Osteocyte (in vitro differentiated cells): ENCODE measurements at places on chromosomes 4 and X. TPM values are rescaled to one million over a fixed set of nuclear protein-coding genes. Genes with fewer than 3 reads are reported as not detected.

Gene BMX
- not detected in 2 replicates for total RNA-seq

Gene PRRG3
- not detected in 2 replicates for total RNA-seq

Gene SYTL5
- 2.5 and 2.7 TPM in 2 replicates for total RNA-seq

Gene ALB
- not detected in 2 replicates for total RNA-seq

Gene SLC34A2
- total RNA-seq, result not detected in 2 replicates

Gene GPRASP1
- 3.3 and 3.5 TPM in 2 replicates for total RNA-seq

Gene SYNPO2
- total RNA-seq, result 3.2 and 4.1 TPM in 2 replicates

Gene SLC6A14
- not detected in 2 replicates for total RNA-seq

Gene HS3ST1
- total RNA-seq, result 0.27 TPM in 1 of 2 replicates, not detected in the other

Gene DNAAF6
- total RNA-seq, result not detected in 2 replicates

Gene FRG2
- total RNA-seq, result not detected in 2 replicates

Gene DGKK
- total RNA-seq, result not detected in 2 replicates

Gene JAKMIP1
- total RNA-seq, result not detected in 2 replicates

Gene SPANXN4
- total RNA-seq, result not detected in 2 replicates

DNA sequence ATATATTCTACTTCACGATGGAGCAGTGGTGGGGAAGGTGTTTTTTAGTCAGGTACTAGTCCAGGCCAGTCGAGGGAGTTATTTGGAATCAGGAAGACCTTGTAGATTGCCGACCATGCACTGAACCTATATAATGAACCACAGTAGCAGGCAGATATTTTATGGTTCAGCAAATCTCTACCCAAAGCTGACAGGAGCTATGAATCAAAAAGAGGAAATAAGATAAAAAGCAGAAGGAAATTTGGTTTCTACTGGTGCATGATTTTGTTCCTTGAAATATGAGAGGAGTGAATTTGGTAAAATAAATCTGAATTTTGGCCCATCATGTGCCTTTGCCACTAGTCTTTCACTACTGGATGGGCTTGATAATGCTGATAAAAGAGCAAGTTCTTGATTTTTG is 924.3 kb upstream of the DIAPH2 start:
- no peak for DNase-seq

- no peak for DNase-seq
These were observed 80.6 kb downstream of the MFAP3L start for GRCh38 chr4:169945636-169946035.

DNA sequence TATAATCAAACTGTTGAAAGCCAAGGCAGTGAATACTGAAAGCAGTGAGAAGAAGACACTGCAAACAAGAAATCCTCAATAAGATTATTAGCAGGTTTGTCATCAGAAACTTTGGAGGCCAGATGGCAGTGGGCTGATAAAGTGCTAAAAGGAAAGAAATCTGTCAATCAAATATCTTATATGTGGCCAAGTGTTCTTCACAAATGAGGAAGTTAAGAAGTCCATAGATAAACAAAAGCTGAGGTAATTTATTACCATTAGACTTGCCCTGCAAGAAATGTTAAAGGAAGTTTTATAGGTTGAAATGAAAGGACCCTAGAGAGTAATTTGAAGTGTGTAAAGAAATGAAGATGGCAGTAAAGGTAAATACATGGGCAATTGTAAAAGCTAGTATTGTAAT is 586.6 kb downstream of the RAPGEF2 start:
- no peak for DNase-seq

GRCh38 chrX:71321731-71322130 is 20.2 kb downstream of the ITGB1BP2 start:
- no peak for DNase-seq

GRCh38 chr4:35912174-35912573 is 332.1 kb downstream of the ARAP2 start:
- DNase-seq, result no peak

GRCh38 chr4:73257651-73258435 is 755 bp downstream of the ANKRD17 start:
- DNase-seq, result no peak

DNA sequence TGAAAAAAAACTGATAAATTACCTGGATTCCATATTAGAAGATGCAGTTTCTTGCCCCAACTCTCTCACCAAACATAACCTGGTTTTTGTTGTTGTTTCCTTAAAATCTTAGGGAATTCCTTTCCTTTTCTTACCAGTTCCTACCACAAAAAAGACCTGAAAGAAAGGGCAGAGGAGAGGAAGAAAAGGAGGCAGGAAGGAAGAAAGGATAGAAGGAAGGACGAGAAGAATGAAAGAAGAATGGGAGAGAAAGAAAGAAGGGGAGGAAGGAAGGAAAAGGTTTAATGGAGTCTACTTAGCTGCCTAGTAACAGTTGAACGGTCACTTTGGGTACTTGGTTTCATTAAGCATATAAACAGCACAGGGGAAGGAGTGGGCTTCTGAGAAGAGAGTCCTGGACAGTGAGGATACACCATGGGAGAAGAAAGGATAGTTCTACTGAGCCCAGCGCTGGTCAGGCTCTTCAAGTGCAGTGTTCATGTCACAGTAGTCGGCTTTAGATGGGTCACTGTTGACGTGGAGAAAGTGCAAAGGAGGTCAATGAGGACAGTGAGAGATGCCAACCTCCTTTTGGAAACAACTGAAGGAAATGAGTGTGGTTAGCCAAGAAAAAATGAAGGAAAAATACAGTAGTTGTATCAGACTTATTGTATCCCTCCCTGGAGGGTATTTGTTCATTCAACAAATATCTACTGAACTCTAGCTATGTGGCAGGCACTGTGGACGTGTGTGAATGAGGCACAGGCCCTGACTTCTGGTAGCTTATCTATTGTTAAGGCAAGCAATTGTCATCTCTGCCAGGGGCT is 1.1 kb upstream of the CHIC2 start:
- no peak for DNase-seq

DNA sequence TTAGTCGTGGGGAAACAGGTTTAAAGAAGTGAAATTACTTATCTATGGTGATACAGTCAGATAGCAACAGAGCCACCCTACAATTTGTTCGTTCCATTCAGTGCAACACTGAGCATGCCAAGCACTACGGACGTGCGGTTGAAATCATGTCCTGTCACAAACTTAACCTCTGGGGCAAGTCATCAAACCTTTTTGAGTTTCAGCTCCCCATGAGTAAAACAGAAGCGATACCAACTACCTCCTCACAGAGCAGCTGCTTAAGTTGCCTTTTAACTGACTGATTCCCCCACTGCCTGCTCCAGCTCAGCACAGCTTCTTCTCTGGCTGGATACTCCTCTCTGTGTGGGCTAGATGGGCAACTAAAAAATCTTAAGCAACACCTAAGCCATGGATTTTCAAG is 36.0 kb downstream of the LHFPL1 start:
- no peak for DNase-seq

- no peak for DNase-seq
These were observed 375.6 kb upstream of the SMIM31 start for GRCh38 chr4:164378361-164378760.

DNA sequence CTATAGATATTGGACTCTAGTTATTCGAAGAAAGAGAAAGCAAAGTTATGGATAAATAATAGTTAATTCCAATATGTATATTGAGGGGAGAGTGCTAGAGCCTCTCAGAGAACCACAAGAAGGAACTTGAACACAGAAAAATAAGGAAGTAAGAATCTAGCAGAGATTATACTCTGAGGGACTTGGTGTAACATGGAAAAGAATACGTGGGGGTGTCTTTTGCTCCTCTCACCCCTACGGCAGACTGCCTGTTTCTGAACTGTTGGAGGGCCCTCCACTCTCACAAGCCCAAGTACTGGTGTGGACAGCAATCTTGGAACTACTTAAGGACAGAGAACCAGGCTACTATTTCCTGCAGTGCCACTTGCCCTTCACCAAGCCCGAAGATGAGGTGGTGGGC is 1174.4 kb upstream of the PCDH10 start:
- DNase-seq, result no peak

GRCh38 chr4:88296413-88297211 is 12.3 kb upstream of the PPM1K start:
- no peak for DNase-seq

- no peak for DNase-seq
These were observed 15.3 kb upstream of the SLC10A4 start for GRCh38 chr4:48467891-48468290.
